ENCODE measurements at places on chromosomes 2 and 18.

GRCh38 chr2:48277153-48277552, 252.8 kb upstream of the STON1 start:
- no peak for DNase-seq

DNA sequence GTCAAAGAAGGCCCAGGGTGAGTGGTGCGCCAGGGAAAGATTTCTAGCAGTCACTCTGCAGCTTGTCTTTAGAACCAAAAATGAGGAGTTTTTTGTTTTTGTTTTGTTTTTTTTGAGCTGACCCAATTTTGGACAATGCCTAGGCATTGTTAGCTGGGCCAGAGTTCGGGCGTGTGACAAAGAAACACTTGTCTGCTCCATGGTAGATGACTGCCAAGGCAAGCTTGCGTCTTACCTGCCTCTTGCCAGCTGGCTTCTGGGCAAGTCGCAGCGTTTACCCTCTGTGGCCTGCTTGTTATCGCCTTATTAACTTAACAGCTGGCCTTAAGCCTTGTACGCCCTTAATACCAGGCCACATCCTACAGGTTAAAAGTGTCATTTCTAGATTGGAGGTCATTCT, 114.3 kb downstream of the GALNT1 start:
- no peak for DNase-seq

DNA sequence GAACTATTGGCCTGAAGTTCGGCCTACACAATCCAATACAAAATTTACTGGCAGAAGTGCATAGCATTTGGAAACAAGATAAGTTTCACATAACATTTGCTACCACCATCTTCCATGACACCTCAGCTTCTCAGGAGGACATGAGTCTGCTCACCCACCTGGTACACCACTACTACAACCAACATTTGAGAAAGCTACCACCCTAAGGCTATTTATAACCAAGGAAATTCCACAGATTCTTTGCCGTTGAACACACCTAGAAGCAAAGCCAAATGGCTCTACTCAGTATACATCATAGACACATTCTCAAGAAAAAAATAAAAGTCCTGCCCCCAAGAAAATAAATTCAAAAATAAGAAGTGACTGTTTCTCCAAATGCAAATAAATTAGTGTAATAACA, 145.3 kb downstream of the SPAG16 start:
- DNase-seq: no peak

- no peak for DNase-seq
These were observed 121.5 kb upstream of the CREB1 start for GRCh38 chr2:207408086-207408794.

DNA sequence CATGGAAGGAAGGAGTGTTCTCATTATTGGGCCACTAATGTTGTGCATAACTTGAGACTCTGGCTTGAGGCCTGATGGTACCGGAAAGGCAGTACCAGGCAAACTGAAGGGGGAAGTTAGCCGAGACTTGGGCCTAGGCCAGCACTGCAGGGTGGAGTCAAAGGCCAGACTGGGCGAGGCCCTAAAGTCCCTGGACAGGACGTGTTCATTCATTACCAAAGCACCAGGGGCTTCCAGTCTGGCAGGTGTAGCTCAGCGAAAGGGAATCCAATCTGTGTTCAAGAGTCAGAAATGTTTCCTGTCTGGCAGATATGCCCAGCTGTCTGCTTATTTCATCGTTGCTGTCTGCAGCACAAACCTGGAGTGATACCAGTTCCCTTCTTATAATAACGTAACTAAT, 4.7 kb upstream of the ITSN2 start:
- no peak for DNase-seq

- DNase-seq: no peak
These were observed 122.9 kb upstream of the ACVR1C start for GRCh38 chr2:157751462-157752058.

- DNase-seq: no peak
These were observed 31.9 kb downstream of the UXS1 start for GRCh38 chr2:106161938-106162820.

DNA sequence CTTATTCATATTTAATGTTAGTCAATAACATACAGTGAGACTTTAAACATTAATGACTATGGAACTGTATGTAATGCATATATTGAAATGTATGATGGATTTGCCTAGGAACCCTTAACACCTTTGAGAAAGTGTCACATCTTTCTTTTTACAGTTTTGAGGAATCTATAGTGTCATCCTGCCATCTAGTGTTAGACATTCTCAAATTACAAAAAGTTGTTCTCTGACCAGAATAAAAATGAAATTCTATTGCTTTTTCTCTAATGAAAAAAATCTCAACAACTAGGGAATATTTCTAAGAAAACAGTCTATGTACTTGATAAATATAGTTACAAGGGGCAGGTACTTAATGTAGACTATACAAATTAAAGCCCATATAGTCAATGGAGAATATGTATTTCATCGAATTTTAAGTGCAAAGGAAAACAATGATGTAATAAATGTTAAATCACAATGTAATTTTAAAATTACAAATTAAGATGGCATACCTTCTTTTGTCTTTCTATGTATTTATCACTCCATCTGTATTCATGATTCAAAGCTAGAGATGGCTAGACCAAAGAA, 5.1 kb upstream of the CALCRL start:
- no peak for DNase-seq

- peak; percentile 68 for DNase-seq
These were observed 89.2 kb downstream of the DOCK10 start for GRCh38 chr2:224952936-224953657.

GRCh38 chr2:124988794-124989193, 963.7 kb downstream of the CNTNAP5 start:
- no peak for DNase-seq

DNA sequence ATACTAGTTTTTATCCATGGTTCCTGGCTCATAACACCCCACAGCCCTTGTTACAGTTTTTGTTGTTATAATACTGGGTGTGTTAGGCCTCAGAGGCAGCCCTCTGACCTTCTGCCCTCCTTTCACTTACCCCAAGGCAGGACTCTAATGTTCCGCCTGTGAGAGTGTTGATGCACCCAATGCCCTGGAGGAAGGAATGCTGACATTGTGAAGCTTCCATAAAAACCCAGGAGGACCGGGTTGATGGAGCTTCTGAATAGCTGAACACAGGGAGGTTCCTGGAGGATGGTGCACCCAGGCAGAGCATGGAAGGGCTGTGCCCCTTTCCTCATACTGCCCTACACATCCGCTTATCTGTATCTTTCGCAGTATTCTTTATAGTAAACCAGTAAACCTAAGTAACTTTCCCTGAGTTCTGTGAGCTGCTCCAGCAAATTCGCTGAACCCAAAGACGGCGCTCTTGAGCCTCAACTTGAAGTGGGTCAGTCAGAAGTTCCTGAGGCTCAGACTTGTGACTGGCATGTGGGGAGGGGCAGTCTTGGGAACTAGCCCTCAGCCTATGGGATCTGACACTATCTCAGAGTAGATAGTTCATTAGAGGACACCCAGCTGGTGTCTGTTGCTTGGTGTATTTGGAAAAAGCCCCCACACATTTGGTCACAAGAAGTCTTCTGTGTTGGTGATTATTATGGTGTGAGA, 10.4 kb downstream of the STON1 start:
- DNase-seq: no peak

DNA sequence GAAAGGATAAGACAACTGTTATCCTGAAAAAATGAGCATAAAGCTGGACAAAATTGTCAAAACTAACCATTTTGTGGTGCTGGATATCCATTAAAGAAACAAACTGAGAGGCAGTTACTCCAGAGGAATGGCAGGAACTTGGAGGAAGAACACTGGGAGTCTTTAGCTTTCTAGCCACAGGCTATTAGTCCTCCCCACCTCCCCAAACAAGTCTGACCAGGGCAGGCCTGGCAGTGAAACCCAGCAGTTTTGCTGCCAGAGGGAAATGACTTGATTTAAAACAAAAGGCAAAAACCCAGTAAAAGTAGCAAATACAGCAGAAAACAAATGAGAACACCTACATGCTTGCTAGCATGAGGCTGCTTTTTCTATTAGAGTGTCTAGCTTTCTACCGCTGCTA, 34.9 kb downstream of the OSBPL1A start:
- no peak for DNase-seq

DNA sequence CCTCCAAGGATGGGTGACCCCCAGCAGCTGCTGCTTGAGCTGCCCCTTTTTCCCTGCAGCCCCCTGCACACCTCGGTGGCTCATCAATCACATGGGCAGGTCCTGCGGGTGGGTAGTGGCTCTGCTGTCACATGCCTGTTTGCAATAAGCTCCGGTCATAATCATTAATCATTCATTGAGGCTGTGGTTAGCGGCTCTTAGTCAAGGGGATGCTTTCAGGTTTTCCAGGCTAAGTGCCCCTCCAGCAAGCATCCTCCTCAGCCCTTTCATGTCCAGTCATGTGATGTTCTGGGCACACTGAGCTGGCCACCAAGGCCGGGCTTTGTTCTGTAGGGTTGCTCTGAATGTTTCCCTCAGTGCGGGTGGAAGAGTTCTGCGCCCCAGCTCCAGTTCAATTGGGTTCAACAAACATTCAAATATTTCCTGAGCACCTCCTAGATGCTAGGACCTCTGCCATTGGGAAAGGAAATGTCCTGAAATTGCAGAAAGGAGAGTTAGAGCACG, 96.4 kb upstream of the LDAH start:
- no peak for DNase-seq

DNA sequence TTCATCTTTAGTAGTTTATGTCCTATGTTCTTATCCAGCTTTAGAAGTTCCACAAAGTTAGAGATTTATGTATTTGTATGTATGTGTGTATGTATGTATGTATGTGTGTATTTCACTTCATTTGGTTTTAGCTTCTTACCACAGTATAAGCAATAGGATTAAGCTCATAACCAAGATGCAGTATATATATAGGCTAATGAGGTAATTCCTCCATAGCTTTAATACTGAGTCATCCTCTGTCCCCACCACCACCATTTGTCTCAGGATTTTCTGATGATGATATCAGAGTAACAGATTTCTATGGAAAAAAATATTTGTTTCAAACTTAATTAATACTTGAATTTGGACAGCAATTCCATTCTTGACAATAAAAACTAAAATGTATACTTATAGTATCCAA, 159.2 kb downstream of the SOX11 start:
- no peak for DNase-seq

- DNase-seq: no peak
These were observed 273.6 kb upstream of the NCKAP5 start for GRCh38 chr2:133841900-133842299.

GRCh38 chr2:191974676-191975075, 127.8 kb upstream of the CAVIN2 start:
- no peak for DNase-seq

DNA sequence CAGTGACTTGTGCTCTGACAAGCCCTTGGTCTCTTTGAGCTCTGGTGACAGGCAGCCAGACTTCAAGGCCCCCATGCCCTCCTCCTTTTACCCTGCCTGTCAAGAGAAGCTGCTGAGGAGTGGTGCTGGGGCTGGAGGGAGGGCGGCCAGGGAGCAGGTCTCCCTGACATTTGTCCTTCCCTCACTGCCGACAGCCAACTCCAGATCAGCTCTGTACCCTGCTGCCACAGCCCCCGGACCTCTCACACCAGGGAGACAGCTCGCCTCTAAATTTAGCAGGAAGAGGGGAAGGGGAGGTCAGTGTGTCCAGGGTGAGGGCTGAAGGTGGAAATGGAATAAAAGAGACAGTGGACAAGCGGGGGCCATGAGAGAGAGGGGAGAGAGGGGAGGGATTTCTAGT, 155.8 kb downstream of the TDRD15 start:
- DNase-seq: no peak

DNA sequence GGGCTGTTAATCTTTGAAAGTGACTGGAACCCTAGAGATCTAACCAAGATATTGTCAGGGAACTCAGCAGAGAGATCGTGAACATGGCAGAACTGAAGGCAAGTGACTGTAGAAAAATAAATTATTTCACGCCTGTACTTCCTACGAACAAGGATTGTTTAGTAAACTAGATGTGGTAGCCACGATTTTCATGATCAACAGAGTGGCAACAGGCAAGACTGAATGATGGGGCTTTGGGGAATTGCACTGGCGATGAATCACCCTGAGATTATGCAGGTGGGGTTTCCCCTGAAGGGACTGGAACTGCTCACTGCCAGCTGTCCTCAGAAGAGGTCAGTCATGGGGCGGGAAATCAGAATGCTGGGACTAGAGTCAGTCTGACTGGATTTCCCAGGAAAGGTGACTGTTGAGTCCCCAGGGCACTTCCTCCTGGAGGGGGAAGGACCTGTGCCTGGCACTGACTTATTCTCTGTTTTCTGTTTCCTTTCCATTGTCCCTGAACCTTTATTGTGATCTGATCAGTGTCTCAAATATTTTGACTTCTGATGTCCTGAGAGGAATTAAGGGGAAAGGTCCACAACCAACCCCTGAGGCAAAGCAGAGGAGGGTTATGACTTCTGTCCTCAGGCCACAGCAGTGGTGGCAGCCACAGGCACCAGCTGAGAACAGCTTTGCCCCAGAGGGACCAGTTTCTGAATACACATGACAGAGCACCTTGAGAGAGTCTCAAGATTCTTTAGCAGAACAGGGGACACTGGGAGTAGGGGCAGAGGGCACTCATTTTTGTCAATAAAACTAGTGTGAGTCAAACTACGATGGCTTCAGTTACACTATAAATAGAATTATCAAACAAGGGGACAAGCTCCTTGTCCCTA, 70.0 kb downstream of the NAB1 start:
- no peak for DNase-seq

DNA sequence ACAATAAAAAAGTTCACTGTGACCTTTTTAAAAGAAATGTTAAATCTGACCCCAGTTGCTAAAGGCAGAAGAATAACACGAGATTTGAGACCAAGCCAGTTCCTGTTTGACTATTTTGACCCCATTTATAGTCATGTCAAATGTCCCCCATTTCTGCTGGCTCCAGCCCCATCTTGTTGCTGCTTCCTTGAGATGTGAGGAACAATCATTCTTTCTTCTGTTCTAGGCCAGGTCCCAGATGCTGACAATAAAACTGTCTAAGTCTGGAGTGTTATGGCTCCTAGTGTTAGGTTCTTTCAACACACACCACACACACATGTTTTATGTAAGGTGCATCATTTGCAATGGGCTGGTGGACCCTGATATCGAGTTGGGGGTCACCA, 92.0 kb upstream of the CYP1B1 start:
- no peak for DNase-seq

DNA sequence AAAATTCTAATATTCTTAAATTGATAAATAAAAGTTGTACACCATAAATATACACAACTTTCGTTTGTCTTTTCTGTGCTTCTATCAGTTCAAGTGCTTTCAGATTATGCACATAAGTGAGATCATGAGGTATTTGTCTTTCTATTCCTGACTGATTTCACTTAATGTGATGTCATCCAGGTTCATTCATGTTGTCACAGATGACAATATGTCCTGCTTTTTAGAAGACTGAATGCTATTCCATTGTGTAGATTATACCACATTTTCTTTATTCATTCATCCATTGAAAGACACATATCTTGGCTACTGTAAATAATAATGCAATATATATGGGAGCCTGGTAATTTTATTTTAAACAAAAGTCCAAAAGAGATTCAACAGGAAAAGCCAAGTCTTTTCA, 190.1 kb upstream of the ERBB4 start:
- DNase-seq: no peak
